Spinal cord (tissue), 10 donors: ENCODE measurements at places on chromosomes 7 and 10. TPM values are rescaled to one million over a fixed set of nuclear protein-coding genes. Genes with fewer than 3 reads are reported as not detected.

DNA sequence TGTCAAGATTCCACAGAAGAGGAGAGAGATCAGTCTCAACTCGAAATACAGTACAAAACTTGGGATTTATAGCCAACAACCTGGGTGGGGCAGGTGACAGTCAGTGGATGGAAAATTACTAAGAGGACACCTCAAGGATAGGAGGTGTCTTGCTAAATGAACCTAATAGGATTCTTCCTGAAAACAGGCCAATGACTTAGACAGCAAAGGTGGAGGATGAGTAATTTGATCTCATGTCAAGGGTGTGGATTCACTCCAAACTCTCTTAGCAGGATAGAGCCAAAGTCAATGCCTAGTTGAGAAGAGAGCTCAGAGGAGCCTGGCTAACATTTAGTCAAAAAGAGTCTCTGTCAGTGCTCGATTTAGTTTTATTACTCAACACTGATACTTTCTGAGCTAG lies 106.7 kb upstream of the INSYN2A start:
- DNase-seq, result no peak

DNA sequence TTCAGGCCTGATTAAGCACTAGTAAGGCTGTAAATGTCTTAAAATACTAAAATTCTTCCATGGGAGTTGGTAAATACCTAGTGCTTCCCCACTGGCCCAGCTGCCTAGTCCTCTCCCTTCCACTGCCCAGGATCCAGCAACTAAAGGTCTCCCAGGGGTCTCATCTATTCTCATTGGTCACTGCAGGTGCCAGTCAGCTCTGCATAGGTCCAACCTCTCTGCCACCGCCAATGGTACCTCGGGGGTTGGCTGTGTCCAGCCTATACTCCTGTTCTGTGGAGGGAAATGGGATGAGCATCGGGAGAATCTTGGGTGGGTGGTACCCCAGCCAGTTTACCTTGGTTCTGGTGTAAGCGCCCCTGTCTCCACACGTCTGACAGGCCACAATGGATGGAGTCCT lies 6.1 kb upstream of the CREB5 start:
- DNase-seq, result no peak

The ZNF239 gene
- 9.8 TPM for total RNA-seq

The ANKRD2 gene
- 0.89 TPM for total RNA-seq

The AHR gene
- 48.8 TPM for total RNA-seq
